ENCODE measurements at places on chromosomes 4 and X.

- no peak for DNase-seq
Measured at GRCh38 chrX:118182025-118182424, 65.4 kb upstream of the KLHL13 start.

DNA sequence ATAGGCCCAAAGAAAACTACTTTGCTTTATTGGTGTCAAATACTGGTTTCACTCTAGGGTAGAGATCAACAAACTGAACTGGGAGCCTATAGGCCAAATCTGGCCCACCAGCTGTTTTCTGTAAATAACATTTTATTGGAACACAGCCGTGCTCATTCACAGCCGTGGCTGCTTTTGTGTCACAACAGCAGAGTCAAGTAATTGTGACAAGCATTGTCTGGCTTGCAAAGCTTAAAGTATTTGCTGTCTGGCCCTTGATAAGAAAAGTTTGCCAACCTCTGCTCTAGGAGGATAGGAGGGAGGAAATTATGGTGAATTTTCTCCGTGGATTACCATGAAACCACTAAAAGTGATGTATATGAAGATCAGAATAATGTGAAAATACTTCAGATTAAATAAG is 53.4 kb downstream of the GPAT3 start:
- DNase-seq = no peak

DNA sequence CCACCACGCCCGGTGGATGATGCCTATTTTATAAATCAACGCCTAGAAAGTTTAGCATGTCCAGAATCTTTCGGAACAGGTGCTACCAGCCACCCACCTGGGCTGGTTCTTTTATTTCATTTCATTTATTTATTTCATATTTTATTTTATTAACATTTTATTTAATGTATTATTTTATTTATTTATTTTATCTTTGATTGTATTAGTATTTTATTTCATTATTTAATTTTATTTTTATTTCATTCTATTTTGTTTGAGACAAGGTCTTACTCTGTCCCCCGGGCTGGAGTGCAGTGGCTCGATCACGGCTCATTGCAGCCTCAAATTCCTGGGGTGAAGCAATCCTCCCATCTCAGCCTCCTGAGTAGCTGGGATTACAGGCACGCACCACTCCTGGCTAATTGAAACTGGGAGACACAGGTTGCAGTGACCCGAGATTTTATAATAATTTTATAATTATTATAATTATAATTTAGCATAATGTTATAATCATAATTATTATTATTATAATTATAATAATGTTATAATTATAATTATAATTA is 187.2 kb downstream of the SHOX start:
- DNase-seq = no peak

DNA sequence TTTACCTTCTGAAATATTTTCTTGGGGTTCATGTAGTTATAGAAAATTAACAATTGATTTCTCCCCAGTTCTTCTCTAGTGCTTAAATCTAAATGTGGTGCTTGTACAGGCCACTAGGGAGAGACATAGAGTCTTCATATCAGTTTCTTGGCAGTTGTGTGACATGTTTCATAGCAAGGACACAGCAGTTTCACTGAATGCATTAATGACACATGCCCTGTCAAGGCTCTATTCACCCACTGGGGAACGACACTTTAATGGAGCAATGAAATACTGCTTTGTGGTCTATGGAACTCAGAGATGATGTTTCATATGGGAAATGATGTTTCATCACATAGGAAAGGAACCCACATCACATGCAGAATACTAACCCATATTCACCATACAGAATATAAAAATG is 2.8 kb downstream of the VEGFC start:
- DNase-seq = no peak

GRCh38 chr4:88078579-88078978 is 71.1 kb downstream of the PKD2 start:
- DNase-seq = no peak

GRCh38 chrX:19708683-19709082 is 178.7 kb downstream of the SH3KBP1 start:
- DNase-seq = no peak

- no peak for DNase-seq
Measured at GRCh38 chr4:176123710-176124407, 58.2 kb downstream of the WDR17 start.

All from stimulated activated CD4-positive, alpha-beta T cell treated with anti-CD3 and anti-CD28 coated beads, Interleukin-1b, Interleukin-23, amount 100 ng/mL, for 1 hour (primary cell).